OCI-LY7 (cell line): ENCODE measurements at places on chromosomes 7 and 10. TPM values are rescaled to one million over a fixed set of nuclear protein-coding genes. Genes with fewer than 3 reads are reported as not detected.

ZNF488 gene
- total RNA-seq: 0.30 and 0.34 TPM in 2 replicates

- DNase-seq: no peak
Observed at GRCh38 chr7:66739477-66739876, 1.1 kb upstream of the RABGEF1 start.

- DNase-seq: no peak
Observed at GRCh38 chr7:15985587-15986384, 299.3 kb upstream of the MEOX2 start.

DNA sequence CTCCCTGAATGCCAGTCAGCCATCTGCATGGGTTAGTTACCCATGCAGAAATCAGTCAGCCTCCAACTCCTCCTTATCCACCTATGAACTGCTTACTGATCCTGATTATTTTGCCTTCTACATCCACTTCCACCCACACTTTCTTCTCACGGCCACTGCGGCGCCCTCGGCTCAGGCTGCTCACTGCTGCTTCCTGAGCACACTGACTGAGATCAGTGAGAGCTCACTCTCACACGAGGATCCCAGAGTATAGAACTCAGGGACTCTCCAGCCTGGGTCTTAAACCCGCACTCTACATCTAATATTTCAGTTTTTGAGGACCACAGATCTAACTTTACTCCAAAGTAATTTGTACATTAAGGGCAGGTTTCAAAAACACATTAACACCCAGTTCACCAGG lies 64.4 kb downstream of the GRB10 start:
- DNase-seq: no peak

NRCAM gene
- not detected in 2 replicates for total RNA-seq

DNA sequence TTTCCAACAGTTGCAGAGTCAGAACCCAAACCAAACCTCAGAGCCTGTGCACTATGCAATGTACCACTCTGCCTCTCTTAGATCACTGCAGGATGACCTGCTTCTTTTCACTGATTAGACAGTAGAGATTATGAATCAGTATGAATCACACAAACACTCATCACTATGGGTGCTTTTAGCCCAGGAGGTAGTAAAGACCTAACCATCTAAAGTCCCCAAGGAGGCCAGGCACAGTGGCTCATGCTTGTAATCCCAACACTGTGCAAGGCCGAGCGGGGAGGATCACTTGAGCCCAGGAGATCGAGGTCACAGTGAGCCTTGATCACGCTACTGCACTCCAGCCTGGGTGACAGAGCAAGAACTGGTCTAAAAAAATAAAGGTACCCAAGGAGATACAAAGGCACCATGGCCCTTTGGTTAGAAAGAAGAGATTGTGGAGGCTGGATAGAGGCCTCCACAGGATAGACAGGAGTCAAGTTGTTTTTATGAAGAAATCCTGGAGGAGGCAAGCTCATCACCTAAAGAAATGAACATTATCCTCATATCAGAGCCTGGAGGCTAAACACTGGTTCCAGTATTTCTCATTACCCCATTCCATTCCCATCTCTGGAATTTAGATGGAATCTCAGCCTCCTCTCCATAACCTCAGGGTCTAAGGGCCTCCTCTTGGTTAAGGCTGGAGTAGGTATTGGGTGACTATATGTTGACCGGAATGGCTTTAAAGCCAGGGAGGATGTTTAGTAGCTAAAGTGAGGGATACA lies 12.9 kb downstream of the SEC31B start:
- DNase-seq: no peak

DNA sequence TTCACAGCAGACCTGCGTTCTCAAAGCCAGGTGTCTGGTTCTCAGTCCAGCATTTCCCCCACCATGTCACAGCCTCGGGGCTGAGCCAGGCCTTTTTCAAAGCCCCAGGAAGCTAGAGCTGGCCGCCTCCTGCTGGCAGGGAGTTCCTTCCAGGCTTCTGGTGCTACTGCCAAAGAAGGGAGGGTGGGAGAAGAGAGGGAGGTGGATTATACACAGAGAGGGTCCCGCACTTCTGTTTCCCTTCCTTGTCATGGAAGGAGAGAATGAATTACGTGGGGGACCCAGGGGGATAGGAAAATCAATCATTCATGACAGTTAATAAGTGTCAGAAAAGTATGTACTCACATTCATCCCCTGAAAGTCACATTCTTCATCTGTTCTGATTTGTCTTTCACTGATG lies 600 bp upstream of the LGI1 start:
- no peak for DNase-seq

CHRM2 gene
- total RNA-seq: not detected in 2 replicates

DNA sequence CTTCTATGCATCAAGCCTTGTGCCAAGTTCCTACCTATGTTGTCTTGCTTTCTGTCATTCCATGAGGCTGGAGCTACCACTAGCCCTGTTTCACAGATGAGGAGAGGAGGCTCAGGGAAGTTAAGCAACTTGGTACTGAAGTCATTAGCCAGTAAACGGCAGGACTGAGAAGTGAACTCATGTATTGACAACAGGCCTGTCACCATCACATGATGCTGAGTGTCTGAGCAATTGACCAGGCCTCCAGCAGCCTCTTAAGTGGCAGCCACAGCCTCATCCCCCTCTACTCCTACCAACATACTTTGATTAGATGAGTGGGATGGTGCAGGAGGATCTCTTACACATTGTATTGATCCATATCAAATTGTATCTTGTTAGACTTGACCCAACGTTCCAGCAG lies 317.6 kb downstream of the GRID1 start:
- no peak for DNase-seq

DNA sequence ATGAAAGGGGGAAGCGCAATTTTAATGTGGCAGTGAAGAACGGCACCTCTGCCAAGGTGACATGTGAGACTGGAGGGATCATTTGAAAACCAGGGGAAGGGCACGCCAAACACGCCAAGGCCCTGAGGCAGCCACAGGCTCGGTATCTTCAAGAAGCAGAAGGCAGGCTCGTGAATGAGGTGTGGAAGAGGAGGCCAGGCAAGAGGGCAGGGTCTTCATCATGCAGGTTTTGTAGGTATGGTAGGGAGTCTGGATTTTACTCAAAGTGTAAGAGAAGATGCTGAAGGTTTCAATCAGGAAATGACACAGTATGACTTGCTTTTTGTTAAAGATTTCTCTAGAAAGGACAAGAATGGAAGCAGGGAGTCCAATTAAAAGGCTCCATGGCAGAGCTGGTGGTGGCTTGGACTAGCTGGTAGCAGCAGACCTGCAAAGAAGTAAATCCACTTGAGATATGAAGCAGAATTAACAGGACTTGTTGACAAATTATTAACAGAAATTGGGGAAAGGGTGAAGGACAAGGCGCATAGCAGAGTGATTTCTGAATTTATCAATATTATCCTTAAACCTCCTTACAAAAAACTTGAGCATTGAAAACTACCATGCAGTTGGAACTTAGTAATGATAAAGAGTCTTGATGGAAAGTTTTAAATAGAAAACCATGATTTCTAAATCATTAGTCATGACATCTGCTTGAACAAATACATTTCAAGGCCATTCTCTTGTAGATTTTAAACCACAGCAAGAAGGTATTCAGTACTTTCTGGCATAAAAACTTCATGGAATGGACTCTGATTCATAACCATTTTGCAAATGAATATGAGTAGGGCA lies 70.4 kb downstream of the COA1 start:
- DNase-seq: no peak
